ENCODE measurements at places on chromosomes 12 and 14. TPM values are rescaled to one million over a fixed set of nuclear protein-coding genes. Genes with fewer than 3 reads are reported as not detected.

Gene KRT78
- not detected for total RNA-seq

Gene MMP17
- 11.2 TPM for total RNA-seq

Gene CLEC4E
- total RNA-seq: not detected

Gene BEST3
- not detected for total RNA-seq

Gene MYO1A
- not detected for total RNA-seq

Gene CFAP54
- total RNA-seq: 3.1 TPM

Gene LMNTD1
- total RNA-seq: 0.44 TPM

Gene ERP27
- total RNA-seq: not detected

Gene HCAR3
- not detected for total RNA-seq

Gene KCNMB4
- 0.44 TPM for total RNA-seq

Gene COCH
- total RNA-seq: 0.33 TPM

Gene EPS8
- 83.3 TPM for total RNA-seq

Gene KRT6B
- not detected for total RNA-seq

Gene ADCY4
- total RNA-seq: 9.6 TPM

Gene USP44
- 10.2 TPM for total RNA-seq

Gene TMEM260
- total RNA-seq: 18.4 TPM

Gene STXBP6
- total RNA-seq: 6.1 TPM

Gene PTGER2
- total RNA-seq: 34.5 TPM

Gene TARBP2
- total RNA-seq: 46.1 TPM

Gene ERBB3
- 0.33 TPM for total RNA-seq

Gene WNT1
- total RNA-seq: not detected

Gene CLEC7A
- total RNA-seq: not detected
